ENCODE measurements at places on chromosomes 1 and 21.
A peak's percentile ranks its signal among the peaks of the same experiment; 100 is the strongest.

GRCh38 chr1:171828794-171829193, 12.5 kb upstream of the DNM3 start:
- no peak for DNase-seq

- DNase-seq = no peak
These were observed 97.9 kb upstream of the RGS1 start for GRCh38 chr1:192477630-192478029.

- DNase-seq = no peak
These were observed 48.6 kb downstream of the MDM4 start for GRCh38 chr1:204564835-204565234.

- peak; percentile 44 for DNase-seq
These were observed 8.0 kb upstream of the COL6A1 start for GRCh38 chr21:45973475-45974072.

DNA sequence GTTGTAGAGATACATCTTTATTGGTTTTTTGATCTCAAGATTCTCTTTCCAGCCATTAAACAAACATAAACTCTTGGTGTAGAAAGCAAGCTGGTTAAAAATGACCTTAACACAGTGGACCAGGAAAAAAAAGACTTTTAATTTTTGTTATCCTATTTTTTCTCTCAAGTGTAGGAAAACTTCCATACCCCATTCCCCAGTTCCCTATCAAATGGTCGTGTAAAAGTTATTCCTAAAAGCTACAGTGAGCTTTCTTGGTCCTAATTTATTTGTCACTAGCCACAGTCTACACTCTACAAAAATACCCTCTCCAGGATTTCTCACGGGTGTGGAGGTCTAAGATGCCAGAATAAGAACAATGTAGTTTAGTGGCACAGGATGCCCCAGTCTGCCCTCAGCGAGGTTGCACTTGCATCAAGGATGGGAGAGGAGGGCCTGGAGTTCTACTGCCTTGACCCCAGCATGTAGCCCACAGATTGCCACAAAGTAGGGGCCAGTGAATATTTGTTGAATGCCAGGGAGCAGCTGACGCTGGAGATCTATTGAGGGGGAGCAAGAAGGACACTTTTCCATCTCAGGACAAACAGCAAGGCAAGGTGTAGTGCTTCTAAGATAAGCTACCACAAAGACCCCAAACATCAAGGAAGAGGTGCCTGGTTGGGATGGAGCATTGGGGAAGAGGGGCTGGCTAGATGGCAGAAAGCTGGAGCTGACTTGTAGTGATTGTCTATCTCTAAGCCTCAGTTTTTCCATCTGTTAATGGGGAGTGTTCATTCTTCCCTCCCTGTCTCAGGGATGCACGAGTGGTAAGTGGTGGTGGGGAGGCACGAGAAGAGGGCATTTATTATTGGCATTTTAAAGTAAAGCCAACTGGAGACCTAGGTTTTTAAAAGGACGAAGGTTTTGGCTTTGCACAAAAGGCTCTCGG, 1.8 kb downstream of the MYCL start:
- no peak for DNase-seq

GRCh38 chr1:162074276-162075005, 5.0 kb downstream of the NOS1AP start:
- DNase-seq = no peak

DNA sequence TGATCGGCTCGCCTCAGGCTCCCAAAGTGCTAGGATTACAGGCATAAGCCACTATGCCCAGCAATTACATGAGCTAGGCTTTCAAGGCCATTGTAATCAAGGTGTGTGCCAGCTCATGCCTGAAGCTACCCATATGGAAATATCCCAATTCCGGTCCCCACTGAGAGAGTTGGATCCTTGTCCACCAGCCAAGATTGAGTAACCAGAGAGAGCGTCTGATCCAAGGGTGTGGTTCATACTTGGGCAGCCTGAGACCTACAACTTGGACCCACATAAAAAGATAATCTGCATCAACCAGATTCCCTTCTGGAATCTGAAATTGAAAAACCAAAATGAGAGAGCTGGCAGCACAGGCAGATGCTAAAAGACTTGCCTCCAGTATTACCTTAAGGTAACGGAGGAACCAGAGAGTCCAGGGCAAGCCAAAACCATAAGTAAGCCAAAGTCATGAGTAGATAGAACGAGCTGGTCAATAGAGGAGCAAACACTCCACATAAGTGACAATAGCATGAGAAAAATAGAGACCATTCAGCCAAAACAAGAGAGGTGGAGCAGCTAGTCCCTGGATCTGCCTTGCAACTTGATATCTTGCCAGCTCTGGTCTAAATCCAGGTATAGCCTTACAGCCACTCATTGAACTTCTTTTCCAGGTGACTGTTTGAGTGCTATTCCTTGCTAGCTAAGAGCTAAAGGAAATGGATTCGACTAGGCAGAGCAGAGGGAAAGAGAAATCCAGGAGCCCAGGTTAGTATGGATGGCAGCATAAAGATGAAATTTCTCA, 63.8 kb upstream of the ATP1A1 start:
- DNase-seq = peak; percentile 65

- no peak for DNase-seq
These were observed 16.0 kb downstream of the YARS1 start for GRCh38 chr1:32801096-32801715.

GRCh38 chr1:16905868-16906702, 10.3 kb downstream of the RNU1-2 start:
- no peak for DNase-seq

DNA sequence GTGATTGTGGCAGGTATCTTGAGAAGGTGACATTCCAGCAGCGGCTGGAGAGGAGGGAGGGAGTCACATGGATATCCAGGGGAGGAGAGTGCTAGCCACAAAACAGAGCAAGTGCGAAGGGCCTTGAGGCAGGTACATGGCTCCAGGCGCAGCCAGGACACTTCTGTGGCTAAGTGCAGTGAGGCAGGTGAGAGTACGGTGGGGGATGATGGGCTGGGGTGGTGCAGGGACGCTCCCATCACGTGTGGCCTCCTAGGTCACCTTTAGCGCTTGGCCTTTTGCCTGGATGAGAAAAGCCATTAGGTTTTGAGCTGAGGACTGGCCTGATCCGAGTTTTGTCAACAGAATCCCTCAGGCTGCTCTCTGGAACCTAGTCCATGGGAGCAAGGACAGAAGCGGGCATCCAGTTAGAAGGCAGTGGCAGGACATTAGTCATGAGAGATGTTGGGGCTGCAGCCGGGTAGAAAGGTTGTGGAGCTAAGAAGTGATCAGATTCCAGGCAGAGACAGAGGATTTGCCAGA, 31.6 kb downstream of the SMYD2 start:
- no peak for DNase-seq

- no peak for DNase-seq
These were observed 46.5 kb downstream of the ZNHIT6 start for GRCh38 chr1:85661767-85662166.

DNA sequence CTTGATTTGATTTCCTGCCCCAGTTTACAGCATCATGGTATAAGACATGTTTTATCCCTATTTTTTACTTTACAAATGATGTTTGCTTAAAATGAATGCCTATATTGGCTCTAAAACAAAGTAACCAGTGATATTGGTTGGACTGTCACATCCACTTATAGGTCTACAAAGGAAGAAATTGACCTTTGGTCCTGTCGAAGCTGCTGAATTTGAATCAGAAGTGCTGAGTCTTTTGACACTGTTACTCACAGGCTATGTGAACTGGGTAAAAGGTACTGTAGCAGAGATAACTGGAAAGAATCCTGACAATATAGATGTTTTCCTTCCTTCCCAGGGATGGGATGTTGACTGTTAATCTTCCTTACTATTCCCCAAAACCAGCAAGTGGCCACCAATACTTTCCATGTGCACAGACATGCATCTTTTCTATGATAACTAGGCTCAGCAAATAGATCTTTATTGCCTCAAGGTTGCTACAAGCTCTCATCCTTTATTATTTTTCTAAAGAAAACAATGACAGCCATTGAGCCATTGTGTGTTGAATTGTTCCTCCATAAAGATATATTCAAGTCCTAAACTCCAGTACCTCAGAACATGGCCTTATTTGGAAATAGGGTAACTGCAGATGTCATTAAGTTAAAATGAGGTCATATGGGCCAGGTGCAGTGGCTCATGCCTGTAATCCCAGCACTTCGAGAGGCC, 175.9 kb upstream of the NR5A2 start:
- no peak for DNase-seq

DNA sequence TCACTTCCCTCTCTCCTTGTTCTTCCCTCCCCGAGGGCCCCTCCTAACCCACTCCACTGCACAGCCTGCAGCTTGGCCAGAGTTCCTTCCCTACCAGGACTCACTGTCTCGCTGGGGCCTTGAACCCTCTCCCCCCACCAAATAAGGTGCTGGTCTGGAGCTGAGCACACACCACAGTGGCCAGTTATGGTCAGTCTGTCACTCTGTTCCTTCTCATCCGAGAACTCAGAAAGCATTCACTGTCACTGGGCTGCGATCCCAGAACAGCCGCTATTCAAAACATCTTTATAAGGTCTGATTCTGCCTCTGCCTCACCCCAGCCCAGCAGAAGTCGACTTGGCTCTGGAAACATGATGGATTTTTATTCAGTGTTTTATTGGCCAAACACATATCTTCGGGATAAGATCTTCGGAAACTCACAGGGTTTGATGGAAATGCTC, 19.8 kb upstream of the LBR start:
- no peak for DNase-seq

DNA sequence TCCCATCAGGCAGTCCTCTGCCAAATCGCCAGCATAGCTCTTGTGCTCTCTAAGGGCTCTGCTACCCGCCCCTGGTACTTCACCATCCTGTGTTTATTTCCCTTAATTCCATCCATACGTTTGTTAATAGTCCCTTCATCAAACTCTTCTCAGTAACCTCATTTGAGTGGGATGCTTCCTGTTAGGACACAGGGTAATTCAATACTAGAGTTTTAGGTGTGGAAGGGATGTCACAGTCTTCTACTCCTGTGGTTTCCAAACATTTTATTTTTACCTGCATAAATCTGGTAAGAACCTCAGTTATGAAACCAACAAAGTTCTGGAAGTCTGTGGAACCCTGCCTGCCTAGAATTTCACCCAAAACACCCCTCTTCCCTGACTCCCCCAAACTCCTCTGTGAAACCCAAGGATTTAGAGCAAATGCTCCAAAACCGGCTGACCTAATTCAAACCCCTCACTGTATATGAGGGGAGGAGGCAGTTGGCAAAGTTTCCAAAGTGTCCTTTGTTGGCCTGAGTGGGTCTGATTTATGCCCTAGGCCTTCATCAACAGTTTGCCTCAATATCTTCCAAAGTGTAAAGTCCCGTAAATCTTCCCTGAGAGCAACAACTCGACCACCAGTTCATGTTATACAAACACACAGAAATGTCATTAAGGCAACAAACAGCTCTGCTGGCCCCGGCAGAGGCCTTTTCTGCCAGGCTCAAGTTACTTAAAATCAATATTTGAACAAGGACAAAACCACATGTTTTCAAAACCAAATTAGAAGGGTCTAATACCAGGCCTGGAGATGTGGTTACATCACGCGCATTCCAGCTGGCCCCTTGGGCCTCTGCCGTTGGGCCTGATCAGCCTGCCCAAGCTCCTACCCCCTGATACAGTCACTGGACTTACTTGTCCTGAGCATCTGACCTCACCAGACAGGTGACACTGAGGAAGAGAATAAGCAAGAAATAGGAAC, 82.4 kb upstream of the FGGY start:
- no peak for DNase-seq

DNA sequence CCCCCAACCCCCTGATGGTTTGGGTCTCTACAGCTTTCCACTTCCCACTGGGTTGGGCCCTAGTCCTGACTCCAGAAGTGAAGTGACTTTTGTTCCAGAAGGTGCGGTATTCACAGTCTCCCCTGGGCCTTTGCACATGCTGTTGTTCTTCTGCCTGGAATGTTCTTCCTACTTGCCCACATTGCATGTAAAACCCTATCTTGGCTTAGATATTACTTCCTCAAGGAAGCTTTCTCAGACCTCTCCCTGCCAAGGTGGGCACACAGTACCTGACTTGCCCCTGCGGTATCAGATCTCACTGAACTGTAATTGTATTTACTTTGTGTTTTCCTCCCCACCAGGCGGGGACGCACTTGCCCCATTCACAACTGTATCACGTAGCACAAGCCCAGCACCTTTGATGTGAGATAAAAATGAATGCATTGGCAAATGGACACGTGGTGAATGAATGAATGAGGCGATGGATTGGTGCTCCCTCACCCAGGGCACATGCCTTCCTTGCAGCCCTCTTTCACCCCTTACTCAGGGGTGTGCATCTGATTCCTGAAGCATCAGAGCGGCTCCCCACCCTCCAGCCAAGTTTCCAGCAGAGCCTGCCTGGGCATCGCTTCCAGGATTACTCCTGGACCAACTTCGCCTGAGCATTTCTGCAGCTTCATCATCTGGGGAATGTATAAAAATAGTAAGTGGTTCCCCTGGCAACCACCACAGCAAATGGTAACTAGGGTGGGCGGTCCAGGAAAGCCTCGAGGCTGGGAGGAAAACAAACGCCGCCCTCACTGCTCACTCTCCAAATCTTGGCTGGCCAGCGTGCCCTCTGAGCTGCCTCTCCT, 19.8 kb downstream of the NENF start:
- DNase-seq = no peak

- no peak for DNase-seq
These were observed 326 bp downstream of the BRWD1 start for GRCh38 chr21:39313042-39313570.

DNA sequence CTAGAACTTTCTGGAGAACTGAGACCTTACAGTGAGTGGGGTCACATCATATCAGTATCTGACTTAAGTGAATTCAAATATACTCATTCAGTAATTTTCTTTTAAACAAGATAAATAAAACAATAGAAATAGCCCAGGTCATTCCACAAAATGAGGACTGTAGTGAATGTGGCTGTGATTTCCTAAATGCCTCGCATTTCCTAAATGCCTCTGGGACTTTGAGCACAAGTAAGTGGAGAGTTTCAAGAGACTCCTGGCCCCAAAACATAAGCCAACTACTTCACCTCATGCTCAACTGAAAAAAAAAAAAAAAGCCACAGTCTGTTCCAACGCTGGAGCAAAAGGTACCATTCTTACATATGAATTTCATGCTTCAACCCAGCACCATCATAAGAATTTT, 81.5 kb downstream of the ZNF281 start:
- no peak for DNase-seq

DNA sequence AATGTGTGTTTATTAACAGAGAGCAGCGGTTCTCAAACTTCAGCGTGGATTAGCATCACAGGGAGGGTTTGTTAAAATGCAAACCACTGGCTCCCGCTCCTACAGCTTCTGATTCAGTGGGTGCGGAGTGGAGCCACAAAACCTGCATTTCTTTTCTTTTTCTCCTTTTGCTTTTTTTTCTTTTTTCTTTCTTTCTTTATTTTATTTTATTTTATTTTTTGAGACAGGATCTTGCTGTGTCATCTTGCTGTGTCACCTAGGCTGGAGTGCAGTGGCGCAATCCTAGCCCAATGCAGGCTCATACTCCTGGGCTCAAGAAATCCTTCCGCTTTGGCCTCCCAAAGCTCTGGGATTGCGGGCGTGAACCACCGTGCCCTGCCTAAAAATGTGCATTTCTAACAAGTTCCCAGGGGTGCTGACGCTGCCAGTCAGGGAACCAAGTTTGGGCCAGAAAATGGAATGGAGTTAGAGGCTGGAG, 20.9 kb upstream of the SLC1A7 start:
- DNase-seq = no peak

- DNase-seq = no peak
These were observed 44.4 kb downstream of the ATP5PO start for GRCh38 chr21:33871171-33871570.

Data from DMS79 (cell line).